SK-N-SH treated with all-trans-retinoic acid at 6 μM for 48 hours (cell line): ENCODE measurements at places on chromosomes 4 and X.

DNA sequence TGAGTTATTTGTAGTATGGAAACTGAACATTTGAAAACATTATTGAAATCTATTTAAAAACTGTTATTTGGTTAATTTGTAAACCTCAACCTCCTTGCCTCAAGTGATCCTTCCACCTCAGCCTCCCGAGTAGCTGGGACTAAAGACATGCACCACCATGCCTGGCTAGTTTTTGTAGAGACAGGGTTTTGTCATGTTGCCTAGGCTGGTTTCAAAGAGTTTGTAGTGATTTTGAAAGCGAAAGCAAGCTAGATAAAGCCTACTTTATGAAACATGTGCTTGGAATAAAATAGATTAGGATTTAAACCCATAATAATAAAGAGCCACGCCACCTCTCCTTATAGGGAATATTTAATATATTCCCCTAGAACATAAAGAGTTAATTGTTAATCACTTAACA is 23.5 kb downstream of the ARSJ start:
- no peak for ATAC-seq

DNA sequence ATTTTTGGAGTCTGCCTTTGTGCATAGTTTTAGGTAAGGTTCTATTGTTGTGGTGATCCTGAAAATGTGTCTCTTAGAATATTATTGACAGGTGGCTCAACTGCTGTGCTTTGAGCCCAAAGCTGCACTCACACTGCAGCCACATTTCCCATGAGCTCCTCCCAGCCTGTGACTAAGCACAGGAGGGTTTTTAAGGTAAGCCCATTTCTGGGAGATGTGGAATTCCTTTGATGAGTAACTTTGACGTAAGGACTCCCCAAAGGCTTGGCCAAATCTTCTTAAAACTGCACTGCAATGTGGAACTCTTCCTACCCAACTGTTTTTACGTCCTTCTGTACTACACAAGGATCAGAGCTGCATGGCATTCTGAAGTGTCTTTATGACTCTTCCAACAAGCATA is 20.0 kb upstream of the TMPRSS11A start:
- ATAC-seq, result no peak

DNA sequence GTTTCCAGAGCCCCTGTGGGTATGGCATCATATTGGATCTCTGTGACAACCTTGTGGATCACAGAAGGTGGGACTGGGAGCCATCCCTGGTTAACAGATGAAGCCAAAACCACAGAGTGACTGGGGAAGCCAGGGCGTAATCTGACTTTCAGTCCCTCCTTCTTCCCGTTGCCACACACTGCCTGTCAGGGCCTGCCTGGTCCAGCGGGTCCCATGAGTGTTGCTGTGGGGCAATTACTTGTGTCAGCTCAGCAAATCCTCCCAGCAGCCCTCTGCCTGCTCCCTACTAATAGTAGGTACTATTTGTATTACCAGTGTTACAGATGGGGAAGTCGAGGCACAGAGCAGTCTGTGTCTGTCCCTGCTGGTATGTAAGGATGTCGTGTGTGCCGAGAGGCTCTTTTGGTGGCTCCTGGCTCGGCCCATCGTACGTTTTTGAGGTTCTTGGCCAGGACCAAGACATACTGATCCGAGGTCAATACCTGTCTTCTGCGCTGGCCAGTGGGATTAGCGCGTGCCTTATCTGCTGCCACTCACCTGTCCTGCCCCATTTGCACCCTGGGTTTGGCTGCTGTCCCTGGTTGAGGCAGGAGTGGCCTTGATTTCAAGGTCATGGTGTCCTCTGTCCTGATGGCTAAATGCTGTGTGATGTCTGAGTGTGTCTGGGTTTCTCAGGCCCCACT is 5.7 kb downstream of the NSG1 start:
- ATAC-seq, result no peak

DNA sequence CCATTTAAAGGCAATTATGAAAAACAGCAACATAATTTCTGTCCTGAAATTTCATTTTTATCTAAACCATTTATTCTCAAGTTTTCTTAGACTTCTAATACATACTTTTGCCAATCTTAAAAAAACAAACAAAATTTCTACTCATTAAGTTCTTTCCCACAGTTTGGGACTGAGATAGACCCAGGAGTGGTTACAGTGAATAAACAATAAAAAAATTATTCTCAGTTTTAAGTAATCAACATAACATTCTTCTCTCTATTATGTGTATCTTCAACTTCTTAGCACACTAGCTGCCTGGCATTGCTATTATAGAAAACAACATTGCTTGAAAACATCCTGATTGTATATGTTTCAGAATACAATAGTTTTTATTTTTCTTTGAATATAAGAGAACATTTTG is 532.8 kb downstream of the IL15 start:
- ATAC-seq, result no peak

GRCh38 chr4:28557755-28558154 is 1697.1 kb downstream of the STIM2 start:
- ATAC-seq, result no peak

- no peak for ATAC-seq
Observed at GRCh38 chr4:88021824-88022223, 14.4 kb downstream of the PKD2 start.

DNA sequence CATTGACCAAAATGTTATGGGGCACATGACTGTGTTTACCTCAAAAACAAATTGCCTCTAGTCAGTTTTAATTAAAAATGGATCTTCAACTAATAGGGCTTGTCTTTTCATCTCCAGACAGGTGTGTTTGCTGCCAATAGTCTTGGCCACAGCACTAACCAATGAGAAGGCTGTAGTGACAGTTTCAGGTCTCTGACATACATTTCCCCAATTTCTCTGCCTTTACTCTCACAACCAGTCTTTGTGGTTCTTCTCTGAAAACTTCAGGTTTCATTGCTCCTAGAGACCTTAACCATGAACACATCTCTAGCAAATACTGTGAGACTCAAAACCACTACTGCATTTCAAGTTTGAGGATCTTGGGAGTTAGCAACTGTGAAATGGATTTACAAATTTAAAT is 3.5 kb upstream of the EDNRA start:
- ATAC-seq, result no peak

GRCh38 chrX:64456828-64457227 is 61.6 kb upstream of the MTMR8 start:
- ATAC-seq, result no peak
